ENCODE measurements at places on chromosomes 4 and X. TPM values are rescaled to one million over a fixed set of nuclear protein-coding genes. Genes with fewer than 3 reads are reported as not detected.

Gene ADAM29
- not detected for polyA plus RNA-seq

Gene CT45A2
- not detected for polyA plus RNA-seq

Gene SPINK2
- polyA plus RNA-seq = not detected

Gene DRP2
- not detected for polyA plus RNA-seq

Gene GC
- polyA plus RNA-seq = 1.8 TPM
